ENCODE measurements at places on chromosomes 13 and 19.
A peak's percentile ranks its signal among the peaks of the same experiment; 100 is the strongest.

DNA sequence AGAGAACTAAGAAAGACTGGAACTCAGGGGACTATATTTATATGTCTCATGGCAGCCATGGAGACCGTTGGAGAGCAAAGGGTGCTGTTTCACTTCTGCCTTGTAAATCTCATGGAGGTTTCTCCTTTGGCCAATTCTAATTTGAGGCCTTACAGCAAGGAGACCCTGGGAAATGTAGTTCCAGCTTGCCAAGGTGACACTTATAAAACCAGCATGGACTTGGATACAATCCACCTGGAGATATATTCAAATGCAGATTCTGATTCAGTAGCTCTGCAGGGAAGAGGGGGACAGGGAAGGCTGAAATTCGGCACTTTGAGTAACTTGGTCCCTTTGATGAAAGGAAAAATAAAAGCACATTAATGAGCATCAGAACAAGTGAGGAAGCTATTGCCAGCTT, 90.0 kb downstream of the OXGR1 start:
- no peak for DNase-seq
- no peaks in the 10 kb centered on the region for H3K36me3 ChIP-seq
- no peaks in the 10 kb centered on the region for H3K4me1 ChIP-seq
- no peak overlapping the region for H3K4me3 ChIP-seq

DNA sequence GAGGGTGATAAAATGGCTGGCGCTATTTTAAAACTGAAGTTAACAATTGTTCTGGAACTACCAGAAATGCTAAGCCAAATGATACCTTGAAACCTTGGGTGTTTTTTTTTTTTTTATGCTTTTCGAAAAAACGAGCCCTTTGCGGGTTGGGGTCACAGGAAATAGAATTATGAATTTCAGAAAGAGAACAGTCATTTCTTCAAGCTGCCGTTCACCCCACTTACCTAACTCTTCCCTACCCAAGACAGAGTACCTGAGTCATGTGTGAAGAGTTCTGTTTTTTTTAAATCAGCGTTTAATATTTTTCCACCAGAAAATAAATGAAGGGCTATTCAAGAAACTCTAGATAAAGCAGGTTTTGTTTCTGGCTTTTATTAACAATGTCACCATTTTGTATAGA, 35.3 kb downstream of the KLF2 start:
- peaks cover 33% of the 10 kb centered on the region for H3K36me3 ChIP-seq
- H3K4me3 ChIP-seq, result no peak overlapping the region
- no peaks in the 10 kb centered on the region for H3K27me3 ChIP-seq
- no peak overlapping the region for H3K27ac ChIP-seq
- H3K4me1 ChIP-seq, result peaks cover 6% of the 10 kb centered on the region
- DNase-seq, result no peak

DNA sequence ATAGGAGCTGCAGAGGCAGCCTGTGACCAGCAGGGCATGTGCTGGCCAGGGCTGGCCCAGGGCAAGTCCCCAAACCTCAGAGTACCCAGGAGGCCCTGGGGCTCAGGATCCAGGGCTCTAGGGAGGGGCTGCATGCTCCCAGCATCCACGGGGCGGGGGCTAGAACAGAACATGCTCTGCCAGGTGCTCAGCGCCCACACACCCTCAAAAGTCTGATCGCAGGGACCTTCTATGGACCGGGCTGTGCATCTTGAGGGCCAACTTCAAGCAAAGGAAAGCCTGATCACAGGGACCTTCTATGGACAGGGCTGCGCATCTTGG, 33.5 kb downstream of the ELL start:
- H3K27me3 ChIP-seq, result no peaks in the 10 kb centered on the region
- H3K4me1 ChIP-seq, result peaks cover 38% of the 10 kb centered on the region
- DNase-seq, result peak; percentile 22
- H3K27ac ChIP-seq, result no peak overlapping the region

GRCh38 chr13:105050686-105051085, 1484.8 kb downstream of the EFNB2 start:
- H3K27ac ChIP-seq, result no peak overlapping the region
- DNase-seq, result peak; percentile 2
- H3K4me3 ChIP-seq, result no peak overlapping the region

- H3K27me3 ChIP-seq, result no peaks in the 10 kb centered on the region
- DNase-seq, result no peak
- H3K27ac ChIP-seq, result peak overlapping the region; percentile 20
- H3K36me3 ChIP-seq, result peaks cover 65% of the 10 kb centered on the region
- H3K4me1 ChIP-seq, result no peaks in the 10 kb centered on the region
Measured at GRCh38 chr13:111304603-111305289, 15.7 kb upstream of the TEX29 start.
